ENCODE measurements at places on chromosomes 13 and 19. TPM values are rescaled to one million over a fixed set of nuclear protein-coding genes. Genes with fewer than 3 reads are reported as not detected.

Gene SBK2
- not detected for total RNA-seq

Gene LILRB5
- total RNA-seq = not detected

GRCh38 chr13:110676595-110677587 lies 29.0 kb downstream of the CARS2 start:
- peaks cover 42% of the 10 kb centered on the region for H3K36me3 ChIP-seq
- H3K27ac ChIP-seq = no peak overlapping the region

- DNase-seq = no peak
- H3K36me3 ChIP-seq = peaks cover 22% of the 10 kb centered on the region
- no peak overlapping the region for H3K4me3 ChIP-seq
- H3K27me3 ChIP-seq = peaks cover 2% of the 10 kb centered on the region
- no peak overlapping the region for H3K27ac ChIP-seq
- peaks cover 19% of the 10 kb centered on the region for H3K4me1 ChIP-seq
These were observed 4.9 kb downstream of the TFDP1 start for GRCh38 chr13:113589251-113589960.

GRCh38 chr13:31101472-31102170 lies 60.1 kb downstream of the HSPH1 start:
- DNase-seq = peak; percentile 5
- peaks cover 46% of the 10 kb centered on the region for H3K27me3 ChIP-seq
- no peaks in the 10 kb centered on the region for H3K36me3 ChIP-seq
- H3K4me3 ChIP-seq = no peak overlapping the region

DNA sequence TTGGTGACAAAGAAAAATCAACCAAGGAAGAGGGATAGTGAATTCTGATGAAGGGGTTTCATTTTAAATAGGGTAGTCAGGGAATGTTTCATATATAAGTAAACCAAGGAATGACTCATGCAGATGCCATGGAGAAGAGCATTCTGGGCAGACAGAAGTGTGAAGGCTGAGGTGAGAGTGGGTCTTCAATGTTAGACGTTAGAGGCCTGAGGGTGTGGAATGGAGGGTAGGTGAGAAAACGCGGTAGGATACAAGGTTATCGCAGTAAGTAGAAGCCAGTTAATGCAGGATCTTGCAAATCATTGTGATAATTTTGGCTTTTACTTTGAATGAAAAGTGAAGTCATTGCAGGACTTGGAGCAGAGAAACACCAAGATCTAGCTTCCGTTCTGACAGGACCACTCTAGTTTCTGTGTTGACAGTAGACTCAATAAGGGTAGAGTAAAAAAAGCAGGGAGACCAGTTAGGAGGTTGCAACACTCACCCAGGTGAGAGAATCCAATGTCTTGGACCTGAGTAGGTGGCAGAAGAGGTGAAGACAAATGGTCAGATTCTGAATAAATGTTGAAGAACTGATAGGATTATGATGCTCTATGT lies 225.2 kb upstream of the TMTC4 start:
- H3K27ac ChIP-seq = no peak overlapping the region
- no peak overlapping the region for H3K4me3 ChIP-seq
- H3K4me1 ChIP-seq = no peaks in the 10 kb centered on the region
- H3K36me3 ChIP-seq = no peaks in the 10 kb centered on the region
- no peak for DNase-seq
- peaks cover 6% of the 10 kb centered on the region for H3K27me3 ChIP-seq

- H3K4me1 ChIP-seq = peaks cover 28% of the 10 kb centered on the region
- DNase-seq = no peak
- H3K27ac ChIP-seq = no peak overlapping the region
- H3K27me3 ChIP-seq = no peaks in the 10 kb centered on the region
These were observed 431.7 kb downstream of the KLF12 start for GRCh38 chr13:73702419-73703071.

- DNase-seq = no peak
- H3K36me3 ChIP-seq = no peaks in the 10 kb centered on the region
- H3K27ac ChIP-seq = no peak overlapping the region
- no peaks in the 10 kb centered on the region for H3K27me3 ChIP-seq
- H3K4me1 ChIP-seq = peaks cover 43% of the 10 kb centered on the region
- no peak overlapping the region for H3K4me3 ChIP-seq
These were observed 48.2 kb downstream of the STK24 start for GRCh38 chr13:98528663-98529064.

GRCh38 chr13:81171065-81171647 lies 830.2 kb upstream of the SPRY2 start:
- H3K36me3 ChIP-seq = no peaks in the 10 kb centered on the region
- H3K4me3 ChIP-seq = no peak overlapping the region
- no peaks in the 10 kb centered on the region for H3K4me1 ChIP-seq
- H3K27me3 ChIP-seq = no peaks in the 10 kb centered on the region

- peaks cover 11% of the 10 kb centered on the region for H3K36me3 ChIP-seq
- H3K27me3 ChIP-seq = peaks cover 58% of the 10 kb centered on the region
- H3K4me1 ChIP-seq = peaks cover 48% of the 10 kb centered on the region
- peak overlapping the region; percentile 93 for H3K27ac ChIP-seq
- DNase-seq = no peak
These were observed 971 bp downstream of the FOSB start for GRCh38 chr19:45468803-45469131.

Data from HFFc6 (cell line).